Activated T-helper 2 cell treated with anti-CD3 and anti-CD28 coated beads, Interferon-gamma antibody, Interleukin-2, Interleukin-4, amounts not matched to agents 10 μg/mL and 5 μg/mL and 100 μg/mL, durations not matched to agents 14 hours and 24 hours and 36 hours (primary cell): ENCODE measurements at places on chromosomes 13 and 19. TPM values are rescaled to one million over a fixed set of nuclear protein-coding genes. Genes with fewer than 3 reads are reported as not detected.

DNA sequence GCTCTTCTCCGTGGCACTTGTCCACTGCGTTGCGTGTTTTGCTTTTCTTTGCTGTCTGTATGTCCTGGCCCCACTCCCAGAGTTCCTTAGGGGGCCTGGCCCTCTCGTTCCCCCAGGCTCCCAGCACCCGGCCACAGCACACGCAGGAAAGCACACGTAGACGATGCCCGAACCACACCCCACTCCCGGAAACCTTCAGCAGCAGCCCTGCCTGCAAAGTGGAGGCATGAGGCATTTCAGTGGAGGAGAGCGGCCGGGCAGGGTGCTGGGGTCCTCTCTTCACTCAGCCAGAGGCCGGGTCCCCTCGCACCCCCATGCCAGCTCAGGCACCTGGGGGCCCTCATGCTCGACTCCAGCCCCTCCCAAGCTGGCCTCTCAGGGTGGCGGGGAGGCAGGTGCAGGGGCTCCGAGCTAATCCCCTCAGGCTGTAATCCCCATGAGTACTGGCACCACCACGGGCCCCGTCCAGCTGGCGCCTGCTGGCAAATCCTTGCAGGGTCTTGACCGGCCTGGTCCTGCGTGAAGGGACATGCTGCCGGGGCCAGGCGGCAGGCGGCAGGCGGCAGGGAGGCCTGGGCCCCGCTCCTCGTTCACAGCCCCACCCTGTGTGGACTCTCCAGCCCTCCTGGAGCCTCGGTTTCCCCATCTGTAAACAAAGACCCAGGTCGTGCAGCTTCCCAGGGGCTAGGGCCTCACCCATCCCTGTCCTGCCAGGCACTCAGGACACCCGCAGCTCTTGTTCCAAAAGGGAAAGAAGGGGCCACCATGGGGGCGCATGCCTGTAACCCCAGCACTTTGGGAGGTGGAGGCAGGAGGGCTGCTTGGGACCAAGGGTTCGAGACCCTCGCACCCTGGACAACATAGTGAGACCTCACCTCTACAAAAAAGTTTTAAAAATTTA lies 7.0 kb downstream of the PIP5K1C start:
- no peak for DNase-seq
- H3K4me3 ChIP-seq = no peak overlapping the region
- peak overlapping the region; percentile 35 for H3K27ac ChIP-seq
- H3K4me1 ChIP-seq = peaks cover 26% of the 10 kb centered on the region

DNA sequence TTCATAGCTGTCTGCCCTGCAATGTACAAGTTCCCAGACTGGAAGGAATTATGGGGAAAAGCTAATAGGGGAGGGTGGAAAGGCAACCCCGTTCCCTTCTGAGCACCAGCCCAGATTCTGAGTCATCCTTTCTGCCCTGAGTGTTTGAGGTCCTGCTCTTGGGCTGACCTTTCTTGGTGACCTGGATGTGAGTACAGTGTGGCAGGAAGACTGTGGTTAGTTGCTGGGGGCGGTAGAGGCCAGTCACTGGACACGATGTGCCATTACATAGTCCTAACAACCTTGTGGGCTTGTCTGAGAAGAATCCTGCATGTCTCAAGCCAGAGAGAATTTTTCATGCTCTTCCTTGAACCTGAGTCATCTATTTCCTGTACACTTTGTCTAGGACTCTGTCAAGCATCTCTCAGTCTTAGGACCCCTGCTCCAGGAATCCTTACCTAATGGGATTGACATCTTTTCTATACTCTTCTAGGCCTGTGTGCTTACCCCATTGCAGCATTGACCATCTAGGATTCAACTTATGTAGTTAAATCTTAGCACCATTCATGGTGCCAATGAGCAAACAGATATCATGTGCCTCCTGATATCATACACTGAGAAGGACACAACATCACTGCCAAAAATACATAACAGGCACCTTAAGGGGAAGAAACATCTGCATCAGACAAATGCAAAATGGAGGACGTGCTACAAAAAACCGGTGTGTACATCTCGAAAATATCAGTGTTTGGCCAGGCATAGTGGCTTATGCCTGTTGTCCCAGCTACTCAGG lies 8.1 kb upstream of the ANGPTL4 start:
- peak overlapping the region; percentile 47 for H3K27ac ChIP-seq
- no peak for DNase-seq
- peaks cover 13% of the 10 kb centered on the region for H3K4me1 ChIP-seq
- H3K4me3 ChIP-seq = no peak overlapping the region
- no peaks in the 10 kb centered on the region for H3K36me3 ChIP-seq

Gene RGS9BP
- 0.21 TPM in 2 replicates for total RNA-seq

- peaks cover 20% of the 10 kb centered on the region for H3K4me1 ChIP-seq
- H3K27ac ChIP-seq = no peak overlapping the region
- DNase-seq = no peak
- H3K36me3 ChIP-seq = no peaks in the 10 kb centered on the region
- no peak overlapping the region for H3K4me3 ChIP-seq
These were observed 3.4 kb downstream of the C3 start for GRCh38 chr19:6717036-6717435.

- H3K36me3 ChIP-seq = no peaks in the 10 kb centered on the region
- H3K4me3 ChIP-seq = no peak overlapping the region
- DNase-seq = no peak
- no peaks in the 10 kb centered on the region for H3K27me3 ChIP-seq
These were observed 389.3 kb downstream of the FGF14 start for GRCh38 chr13:102012299-102013293.

Gene CIC
- 68.3 and 69.3 TPM in 2 replicates for total RNA-seq

DNA sequence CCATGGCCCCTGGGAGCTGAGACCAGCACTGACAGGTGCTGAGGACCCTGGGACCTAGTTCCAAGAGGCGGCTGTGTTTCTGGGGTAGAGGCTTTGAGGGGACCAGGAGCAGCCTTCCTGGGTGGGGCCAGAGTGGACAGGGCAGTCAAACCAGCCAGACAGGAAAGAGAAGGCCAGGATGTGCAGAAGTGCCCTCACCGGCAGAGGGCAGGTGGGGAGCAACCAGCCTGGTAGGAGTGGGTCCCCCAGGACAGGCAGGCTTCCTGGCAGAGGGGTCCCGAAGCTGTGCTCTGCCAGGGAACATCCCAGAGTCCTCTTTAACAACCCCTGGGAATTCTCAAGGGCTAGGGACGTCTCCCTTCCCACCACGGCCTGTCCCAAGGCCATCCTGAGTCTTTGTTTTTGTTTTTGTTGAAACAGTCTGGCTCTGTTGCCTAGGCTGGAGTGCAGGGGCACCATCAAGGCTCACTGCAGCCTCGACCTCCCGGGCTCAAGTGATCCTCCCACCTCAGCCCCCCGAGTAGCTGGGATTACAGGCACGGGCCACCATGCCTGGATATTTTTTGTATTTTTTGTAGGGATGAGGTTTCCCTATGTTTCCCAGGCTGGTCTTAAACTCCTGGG lies 3.0 kb upstream of the HIPK4 start:
- DNase-seq = no peak
- no peaks in the 10 kb centered on the region for H3K27me3 ChIP-seq
- no peak overlapping the region for H3K4me3 ChIP-seq
- no peak overlapping the region for H3K27ac ChIP-seq
- no peaks in the 10 kb centered on the region for H3K36me3 ChIP-seq
- no peaks in the 10 kb centered on the region for H3K4me1 ChIP-seq

Gene DNAAF3
- 0.23 and 0.27 TPM in 2 replicates for total RNA-seq

GRCh38 chr19:7663706-7664105 lies 5.1 kb upstream of the RETN start:
- no peaks in the 10 kb centered on the region for H3K36me3 ChIP-seq
- H3K4me3 ChIP-seq = no peak overlapping the region
- DNase-seq = no peak
- peaks cover 10% of the 10 kb centered on the region for H3K27me3 ChIP-seq
- H3K4me1 ChIP-seq = no peaks in the 10 kb centered on the region

- H3K27me3 ChIP-seq = no peaks in the 10 kb centered on the region
- no peaks in the 10 kb centered on the region for H3K36me3 ChIP-seq
These were observed 14.6 kb downstream of the MCF2L start for GRCh38 chr13:112983428-112984196.

Gene CAPS
- total RNA-seq = 3.3 and 4.8 TPM in 2 replicates

DNA sequence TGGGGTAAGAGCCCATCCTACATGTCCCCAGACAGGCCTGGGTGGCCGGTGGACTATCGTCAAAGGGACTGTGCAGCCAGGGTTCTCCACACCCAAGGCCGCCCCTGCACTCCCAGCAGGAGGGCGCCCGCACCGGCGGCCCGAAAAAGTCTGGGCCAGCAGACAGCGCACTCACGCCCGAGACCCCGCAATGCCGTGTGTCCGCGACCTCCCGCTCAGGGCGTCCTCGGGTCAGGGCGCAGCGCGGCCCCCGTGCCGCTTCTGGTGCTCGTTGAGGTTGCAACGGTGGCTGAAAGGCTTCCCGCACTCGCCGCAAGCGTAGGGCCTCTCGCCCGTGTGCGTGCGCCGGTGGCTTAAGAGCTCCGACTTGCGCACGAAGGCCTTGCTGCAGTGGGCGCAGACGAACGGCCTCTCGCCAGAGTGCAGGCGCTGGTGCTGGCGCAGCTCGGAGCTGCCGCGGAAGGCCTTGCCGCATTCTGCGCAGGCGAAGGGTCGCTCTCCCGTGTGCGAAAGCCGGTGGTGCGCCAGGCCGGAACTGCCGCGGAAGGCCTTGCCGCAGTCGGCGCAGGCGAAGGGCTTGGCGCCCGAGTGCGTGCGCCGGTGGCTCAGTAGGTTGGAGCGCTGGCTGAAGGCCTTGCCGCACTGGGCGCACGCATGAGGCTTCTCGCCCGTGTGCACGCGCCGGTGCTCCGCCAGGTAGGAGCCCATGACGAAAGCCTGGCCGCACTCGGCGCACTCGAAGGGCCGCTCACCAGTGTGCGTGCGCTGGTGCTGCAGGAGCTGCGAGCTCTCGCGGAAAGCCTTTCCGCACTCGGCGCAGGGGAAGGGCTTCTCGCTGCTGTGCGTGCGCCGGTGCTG lies 2.8 kb upstream of the A1BG start:
- peaks cover 7% of the 10 kb centered on the region for H3K36me3 ChIP-seq
- H3K4me1 ChIP-seq = no peaks in the 10 kb centered on the region
- no peak overlapping the region for H3K27ac ChIP-seq
- H3K4me3 ChIP-seq = peak overlapping the region; percentile 21
- H3K27me3 ChIP-seq = no peaks in the 10 kb centered on the region

DNA sequence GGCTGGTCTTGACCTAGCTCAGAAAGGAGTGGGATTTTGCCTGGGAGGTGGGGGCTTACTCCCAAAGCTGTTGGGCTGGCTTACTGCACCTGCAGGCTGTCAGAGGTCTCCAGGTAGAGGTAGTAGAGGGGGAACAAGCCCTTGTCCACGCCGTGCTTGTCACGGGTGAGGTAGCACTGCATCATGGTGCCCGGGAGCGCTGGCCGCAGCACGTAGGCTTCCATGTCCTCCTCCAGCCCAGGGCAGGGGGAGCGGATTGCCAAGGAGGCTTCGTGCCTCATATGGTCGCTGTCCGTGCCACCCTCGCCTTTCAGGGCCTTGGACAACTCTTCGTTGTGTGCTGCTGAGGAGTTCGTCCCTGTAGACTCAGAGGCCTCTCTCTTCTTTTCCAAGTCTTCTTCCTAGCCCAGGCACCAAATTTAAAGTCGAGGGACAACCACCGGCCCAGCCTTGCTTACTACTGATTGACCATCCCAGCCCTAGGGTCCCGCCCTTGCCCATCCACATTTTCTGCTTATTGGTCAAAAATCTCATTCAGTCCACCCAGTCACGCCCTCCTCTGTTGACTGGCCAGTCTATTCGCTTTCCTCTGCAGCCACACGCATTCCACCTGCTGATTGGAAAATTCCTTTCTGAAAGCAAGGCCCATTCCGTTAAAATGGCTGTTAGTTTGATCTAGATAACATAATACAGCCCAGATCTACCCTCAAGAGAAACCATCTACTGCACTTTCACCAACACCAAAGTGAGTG lies 10.5 kb downstream of the TULP2 start:
- DNase-seq = no peak
- no peaks in the 10 kb centered on the region for H3K36me3 ChIP-seq
- no peaks in the 10 kb centered on the region for H3K4me1 ChIP-seq
- peaks cover 3% of the 10 kb centered on the region for H3K27me3 ChIP-seq
- no peak overlapping the region for H3K27ac ChIP-seq
- no peak overlapping the region for H3K4me3 ChIP-seq

Gene GIPC1
- 39.2 and 40.1 TPM in 2 replicates for total RNA-seq

Gene CGB2
- 0.28 TPM in 1 of 2 replicates, not detected in the other for total RNA-seq

Gene LNX2
- total RNA-seq = 5.2 and 5.4 TPM in 2 replicates

- H3K4me1 ChIP-seq = no peaks in the 10 kb centered on the region
- H3K4me3 ChIP-seq = no peak overlapping the region
- no peaks in the 10 kb centered on the region for H3K27me3 ChIP-seq
- H3K27ac ChIP-seq = no peak overlapping the region
- no peaks in the 10 kb centered on the region for H3K36me3 ChIP-seq
These were observed 557.2 kb downstream of the KCTD12 start for GRCh38 chr13:76329004-76329403.

DNA sequence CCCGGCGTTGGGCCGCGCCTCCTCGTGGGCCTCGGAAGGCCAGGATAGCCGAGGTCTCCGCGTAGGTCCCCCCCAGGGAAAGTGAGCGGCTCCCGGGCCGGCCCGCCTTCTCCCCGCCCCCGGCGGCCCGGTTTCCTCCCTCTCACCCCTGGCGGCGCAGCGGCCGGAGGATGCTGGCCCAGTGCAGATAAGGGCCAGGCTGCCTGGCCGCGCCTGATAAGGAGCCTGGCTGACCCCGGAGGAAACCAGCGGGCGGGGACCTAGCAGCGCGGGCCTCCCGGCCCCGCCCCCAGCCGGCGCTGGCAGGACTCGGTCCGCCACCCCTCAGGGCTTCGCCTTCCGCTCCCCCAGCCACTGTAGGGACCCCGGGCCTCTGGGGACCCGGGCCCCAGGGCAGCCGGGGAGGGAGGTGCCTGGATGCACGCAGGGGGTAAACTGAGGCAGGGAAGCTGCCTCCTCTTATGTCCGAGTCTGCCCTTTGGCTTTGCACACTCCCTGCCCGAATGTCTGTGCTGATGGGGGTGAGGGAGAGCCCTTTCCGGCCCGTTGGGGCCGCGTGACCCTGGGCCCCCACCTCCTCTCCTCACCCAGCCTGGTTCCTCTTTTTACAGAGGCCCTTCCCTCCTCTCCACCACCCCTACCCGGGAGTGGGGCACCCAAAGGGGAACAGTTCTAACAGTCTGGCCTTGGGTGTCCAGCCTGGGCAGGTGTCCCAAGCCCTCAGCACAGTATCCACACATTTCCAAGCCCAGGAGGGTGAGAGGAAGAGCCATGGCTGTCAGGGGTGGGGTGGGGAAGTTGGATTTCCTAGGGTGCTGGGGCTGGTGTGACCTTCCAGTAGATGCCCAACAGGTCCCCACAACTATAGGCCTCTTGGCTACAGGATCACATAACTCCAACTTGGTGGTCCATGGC lies at the start of gene LYL1:
Gene LYL1 (minus strand): TSS at position 193 of the 915 bp plus-strand sequence. CDS start 1,687 bp downstream, outside the sequence.
- H3K27ac ChIP-seq = no peak within 1 kb of the TSS
- H3K36me3 ChIP-seq = peaks cover 19% of the 10 kb centered on the region
- H3K4me1 ChIP-seq = peaks cover 31% of the 10 kb centered on the region

Gene SHD
- 0.46 and 1.2 TPM in 2 replicates for total RNA-seq

- no peak overlapping the region for H3K4me3 ChIP-seq
- no peaks in the 10 kb centered on the region for H3K27me3 ChIP-seq
- H3K4me1 ChIP-seq = no peaks in the 10 kb centered on the region
- peaks cover 14% of the 10 kb centered on the region for H3K36me3 ChIP-seq
These were observed 42.0 kb downstream of the CYSLTR2 start for GRCh38 chr13:48695776-48696175.

DNA sequence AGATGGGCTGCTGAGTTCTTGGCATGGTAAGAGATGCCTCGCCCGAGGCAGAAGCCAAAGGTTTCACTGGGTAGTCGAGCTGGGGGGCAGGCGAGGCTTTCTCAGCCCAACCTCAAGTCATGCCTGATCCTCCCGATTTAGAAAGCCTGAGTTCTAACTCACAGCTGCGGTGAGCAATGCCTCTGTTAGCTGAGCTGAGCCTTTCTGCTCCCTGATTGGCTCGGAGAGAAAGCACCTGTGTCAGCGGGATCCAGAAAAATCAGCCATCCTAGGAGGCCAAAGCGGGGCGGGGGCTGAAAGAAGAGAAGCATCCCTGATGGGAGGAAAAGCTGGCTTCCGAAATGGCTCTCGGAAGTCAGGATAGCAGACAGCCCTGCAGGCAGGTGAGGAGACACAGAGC lies 44.7 kb downstream of the CACNA1A start:
- H3K27ac ChIP-seq = no peak overlapping the region
- H3K4me1 ChIP-seq = no peaks in the 10 kb centered on the region
- H3K36me3 ChIP-seq = no peaks in the 10 kb centered on the region
- no peak for DNase-seq
- H3K4me3 ChIP-seq = no peak overlapping the region
